T-helper 17 cell (primary cell): ENCODE measurements at places on chromosomes 6 and 20. TPM values are rescaled to one million over a fixed set of nuclear protein-coding genes. Genes with fewer than 3 reads are reported as not detected.

DNA sequence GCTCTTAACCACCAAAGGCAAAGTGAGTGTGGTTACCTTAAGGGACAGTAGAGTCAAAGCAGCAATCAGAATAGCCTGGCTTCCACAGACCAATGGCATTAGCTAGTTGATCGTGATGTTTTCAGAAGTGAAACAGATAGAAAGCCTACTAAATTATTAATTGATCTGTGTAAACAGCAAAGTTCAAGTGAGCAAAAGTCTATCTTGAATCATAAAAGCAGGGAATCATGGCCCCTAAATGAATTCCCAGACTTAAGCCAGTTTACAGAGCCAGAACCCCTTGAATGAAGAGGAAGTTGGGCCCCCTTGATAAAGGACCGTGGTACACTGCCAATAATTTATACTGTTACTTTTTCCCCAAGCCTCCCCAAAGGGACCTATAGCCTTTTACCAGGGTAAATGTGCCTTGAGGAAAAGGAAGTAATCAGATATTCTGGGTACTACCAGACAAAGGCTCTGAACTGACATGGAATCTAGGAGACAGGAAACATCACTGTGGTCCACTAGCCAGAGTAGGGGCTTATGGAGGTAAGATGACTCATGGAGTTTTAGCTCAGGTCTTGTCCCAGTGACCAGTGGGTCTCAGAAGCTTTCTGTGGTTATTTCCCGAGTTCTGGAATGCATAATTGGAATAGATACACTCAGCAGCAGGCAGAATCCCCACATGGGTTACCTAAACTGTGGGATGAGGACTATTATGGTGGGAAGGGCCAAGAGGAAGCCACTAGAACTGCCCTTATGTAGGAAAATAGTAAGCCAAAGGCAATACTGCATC lies 317.5 kb downstream of the CD83 start:
- no peaks in the 10 kb centered on the region for H3K36me3 ChIP-seq
- no peak overlapping the region for H3K4me3 ChIP-seq
- no peak for DNase-seq
- H3K27me3 ChIP-seq = no peaks in the 10 kb centered on the region

Gene ABT1
- total RNA-seq = 28.4 TPM

GRCh38 chr6:44249082-44249748 lies 2.3 kb downstream of the HSP90AB1 start:
- peaks cover 54% of the 10 kb centered on the region for H3K4me1 ChIP-seq
- peaks cover 6% of the 10 kb centered on the region for H3K27me3 ChIP-seq
- peak overlapping the region; percentile 99 for H3K4me3 ChIP-seq
- DNase-seq = no peak

- H3K4me3 ChIP-seq = no peak overlapping the region
- no peak overlapping the region for H3K27ac ChIP-seq
- no peak for DNase-seq
- H3K36me3 ChIP-seq = no peaks in the 10 kb centered on the region
Measured at GRCh38 chr6:46263707-46264086, 92.9 kb upstream of the ENPP5 start.

Gene PRND
- not detected for total RNA-seq

- H3K4me1 ChIP-seq = peaks cover 3% of the 10 kb centered on the region
- H3K27ac ChIP-seq = no peak overlapping the region
- no peak for DNase-seq
- peaks cover 36% of the 10 kb centered on the region for H3K27me3 ChIP-seq
Measured at GRCh38 chr6:134733801-134734200, 216.1 kb downstream of the ALDH8A1 start.

- no peaks in the 10 kb centered on the region for H3K36me3 ChIP-seq
- DNase-seq = no peak
- H3K27me3 ChIP-seq = peaks cover 31% of the 10 kb centered on the region
- no peaks in the 10 kb centered on the region for H3K4me1 ChIP-seq
Measured at GRCh38 chr6:150363733-150364132, 5.1 kb upstream of the IYD start.

Gene NKAIN4
- not detected for total RNA-seq

Gene LINC00237
- total RNA-seq = not detected

GRCh38 chr6:153160221-153160620 lies 29.1 kb upstream of the RGS17 start:
- no peaks in the 10 kb centered on the region for H3K4me1 ChIP-seq
- H3K27me3 ChIP-seq = peaks cover 9% of the 10 kb centered on the region
- no peak overlapping the region for H3K4me3 ChIP-seq
- DNase-seq = no peak

DNA sequence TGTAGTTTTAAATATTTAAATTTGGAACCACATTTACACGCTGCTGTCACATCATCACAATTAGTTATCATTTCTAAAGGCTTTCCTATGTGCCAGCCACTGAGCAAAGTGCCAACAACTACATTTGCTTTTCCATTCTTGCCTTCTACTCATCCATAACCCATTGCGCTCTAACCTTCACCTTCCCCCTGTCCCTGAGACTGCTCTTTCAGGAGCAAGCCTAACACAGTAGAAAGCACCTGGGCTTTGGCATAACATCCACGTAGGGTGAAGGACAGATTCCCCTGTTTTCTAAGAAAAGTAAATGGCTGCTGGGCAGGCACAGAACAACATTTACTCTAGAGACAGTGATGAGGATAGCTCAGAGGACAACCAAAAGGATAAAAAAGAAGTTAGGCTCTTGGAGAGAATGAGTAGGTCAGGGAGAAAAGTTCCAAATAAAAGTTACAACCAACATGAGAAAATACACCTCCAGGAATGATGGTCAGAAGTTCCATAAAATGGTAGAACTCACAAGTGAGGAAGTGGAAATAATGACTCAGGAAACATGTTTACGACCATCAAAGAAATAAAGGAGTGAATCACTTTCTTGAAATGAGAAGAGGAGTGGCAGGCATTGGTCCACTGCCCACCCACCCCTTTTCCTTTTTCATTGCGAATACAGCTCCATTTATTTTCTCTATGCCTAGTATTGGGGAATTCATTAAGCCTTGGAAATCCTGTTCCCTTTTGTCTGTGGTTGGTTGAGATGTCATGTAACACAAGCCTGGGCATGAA lies 77.2 kb downstream of the PFDN4 start:
- H3K27ac ChIP-seq = no peak overlapping the region
- H3K27me3 ChIP-seq = peaks cover 16% of the 10 kb centered on the region
- H3K36me3 ChIP-seq = peaks cover 2% of the 10 kb centered on the region

Gene UBD
- not detected for total RNA-seq

Gene ADGRF5
- not detected for total RNA-seq

Gene KCNK16
- not detected for total RNA-seq

- no peak overlapping the region for H3K27ac ChIP-seq
- H3K4me3 ChIP-seq = no peak overlapping the region
Measured at GRCh38 chr6:135842618-135843392, 8.7 kb upstream of the PDE7B start.

DNA sequence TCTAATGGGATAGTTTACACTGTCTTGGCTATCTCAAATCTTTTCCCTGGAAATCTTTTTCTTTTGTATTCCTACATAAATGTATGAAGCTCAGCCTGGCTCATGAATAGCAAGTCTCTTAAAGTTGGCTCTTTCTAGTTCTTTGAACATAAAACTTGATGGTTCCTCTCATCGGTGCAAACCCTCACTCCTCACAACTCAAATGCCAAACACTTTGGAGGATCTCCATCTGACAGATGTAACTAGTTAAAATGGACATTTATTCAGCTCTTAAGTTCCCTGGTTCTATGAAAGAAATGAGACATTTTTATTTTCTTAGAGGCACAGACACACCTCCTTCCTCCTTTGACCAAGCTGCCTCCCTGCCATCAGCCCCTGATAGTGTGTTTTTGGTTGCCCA lies 43.6 kb upstream of the IL17A start:
- H3K27me3 ChIP-seq = peaks cover 59% of the 10 kb centered on the region
- H3K27ac ChIP-seq = no peak overlapping the region
- H3K36me3 ChIP-seq = no peaks in the 10 kb centered on the region
- no peaks in the 10 kb centered on the region for H3K4me1 ChIP-seq
- H3K4me3 ChIP-seq = no peak overlapping the region

Gene LTB
- 791 TPM for total RNA-seq

Gene TUBB2B
- 0.76 TPM for total RNA-seq

GRCh38 chr6:133055441-133055966 lies 185.7 kb upstream of the EYA4 start:
- H3K27me3 ChIP-seq = no peaks in the 10 kb centered on the region
- H3K4me3 ChIP-seq = no peak overlapping the region
- DNase-seq = no peak
- H3K27ac ChIP-seq = no peak overlapping the region
- H3K36me3 ChIP-seq = no peaks in the 10 kb centered on the region

- H3K27me3 ChIP-seq = peaks cover 67% of the 10 kb centered on the region
- no peak for DNase-seq
- no peak overlapping the region for H3K4me3 ChIP-seq
- peaks cover 4% of the 10 kb centered on the region for H3K36me3 ChIP-seq
- H3K27ac ChIP-seq = no peak overlapping the region
- H3K4me1 ChIP-seq = peaks cover 4% of the 10 kb centered on the region
Measured at GRCh38 chr6:39320363-39320984, 2.0 kb downstream of the KCNK16 start.

- H3K4me3 ChIP-seq = no peak overlapping the region
- H3K4me1 ChIP-seq = no peaks in the 10 kb centered on the region
- H3K36me3 ChIP-seq = peaks cover 6% of the 10 kb centered on the region
- H3K27me3 ChIP-seq = no peaks in the 10 kb centered on the region
- DNase-seq = no peak
- H3K27ac ChIP-seq = no peak overlapping the region
Measured at GRCh38 chr6:1814279-1814678, 204.6 kb downstream of the FOXC1 start.

GRCh38 chr20:62726276-62726675 lies 17.6 kb downstream of the NTSR1 start:
- no peak overlapping the region for H3K4me3 ChIP-seq
- H3K4me1 ChIP-seq = peaks cover 8% of the 10 kb centered on the region
- H3K27me3 ChIP-seq = no peaks in the 10 kb centered on the region
- no peak for DNase-seq
- peak overlapping the region; percentile 39 for H3K27ac ChIP-seq

GRCh38 chr20:48603116-48603818 lies 224.5 kb downstream of the PREX1 start:
- H3K27ac ChIP-seq = no peak overlapping the region
- no peak for DNase-seq
- H3K36me3 ChIP-seq = peaks cover 2% of the 10 kb centered on the region
- peaks cover 33% of the 10 kb centered on the region for H3K27me3 ChIP-seq

Gene KCNG1
- not detected for total RNA-seq

DNA sequence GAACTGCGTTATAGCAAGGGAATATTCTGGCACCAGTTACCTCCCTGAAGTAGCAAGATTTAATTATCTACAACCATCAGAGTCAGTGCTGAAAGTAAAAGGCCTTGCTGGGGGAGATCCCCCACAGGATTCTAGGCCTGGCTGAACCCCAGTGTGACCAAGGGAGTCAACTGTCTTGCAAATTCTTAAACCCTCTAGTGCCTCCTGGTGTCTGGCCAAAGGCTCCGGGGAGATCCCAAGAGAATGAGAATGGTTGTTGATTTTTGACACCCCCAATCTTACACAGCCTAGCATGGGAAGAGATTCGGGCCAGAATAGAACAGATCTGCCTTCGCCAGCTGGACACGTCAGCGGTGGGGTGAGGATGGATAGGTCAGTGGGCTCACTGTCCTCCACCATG lies 179.4 kb downstream of the ERMARD start:
- H3K27ac ChIP-seq = no peak overlapping the region
- no peak for DNase-seq
- H3K4me1 ChIP-seq = no peaks in the 10 kb centered on the region
- peaks cover 11% of the 10 kb centered on the region for H3K27me3 ChIP-seq

DNA sequence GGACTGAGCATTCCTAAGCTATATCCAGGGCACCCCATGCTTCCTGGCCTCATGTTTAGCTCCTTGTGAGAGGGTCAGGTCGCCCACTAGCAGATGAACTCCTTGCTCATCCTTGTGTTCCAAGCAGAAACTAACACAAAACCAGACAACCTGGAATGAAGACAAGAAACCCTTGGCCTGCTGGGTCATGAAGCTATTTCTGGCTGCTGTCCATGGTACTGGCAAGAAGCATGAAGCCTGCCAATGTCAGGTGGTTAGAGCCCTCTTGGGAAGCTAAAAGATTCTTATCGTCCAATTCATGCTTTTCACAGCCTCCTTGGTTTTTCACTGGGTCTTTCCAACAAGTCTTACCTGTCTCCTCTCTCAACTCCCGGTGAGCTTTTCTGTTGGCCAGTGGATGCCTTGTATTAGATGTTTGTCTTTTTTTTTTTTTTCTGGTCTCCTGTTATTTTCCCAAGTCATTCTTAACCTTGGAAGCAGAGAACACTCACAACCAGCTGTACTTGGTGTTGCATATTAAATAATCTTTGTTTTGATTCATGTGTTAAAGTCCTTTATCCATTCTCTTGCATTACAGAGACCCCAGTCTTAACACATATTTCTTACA lies 180.3 kb downstream of the ANKRD60 start:
- H3K4me3 ChIP-seq = no peak overlapping the region
- no peak overlapping the region for H3K27ac ChIP-seq
- H3K4me1 ChIP-seq = no peaks in the 10 kb centered on the region
- H3K36me3 ChIP-seq = peaks cover 2% of the 10 kb centered on the region

Gene OR12D3
- total RNA-seq = not detected
